ENCODE measurements at places on chromosomes 6 and 20.

GRCh38 chr6:159691133-159691962 is 1.7 kb downstream of the SOD2 start:
- DNase-seq: peak; percentile 87

DNA sequence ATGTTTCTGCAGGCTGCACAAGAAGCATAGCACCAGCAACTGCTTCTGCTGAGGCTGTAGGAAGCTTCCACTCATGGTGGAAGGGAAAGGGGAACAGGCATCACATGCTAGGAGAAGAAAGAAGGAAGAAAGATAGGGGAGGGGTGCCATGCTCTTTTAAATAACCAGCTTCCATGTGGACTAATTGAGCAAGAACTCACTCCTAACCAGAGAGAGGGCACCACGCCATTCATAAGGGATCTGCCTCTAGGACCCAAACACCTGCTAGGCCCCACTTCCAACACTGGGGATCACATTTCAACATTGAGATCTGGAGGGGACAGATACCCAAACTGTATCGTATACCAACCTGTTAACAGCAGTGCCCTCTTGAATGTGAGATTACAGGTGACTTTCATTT is 46.9 kb upstream of the ARMC2 start:
- DNase-seq: no peak

DNA sequence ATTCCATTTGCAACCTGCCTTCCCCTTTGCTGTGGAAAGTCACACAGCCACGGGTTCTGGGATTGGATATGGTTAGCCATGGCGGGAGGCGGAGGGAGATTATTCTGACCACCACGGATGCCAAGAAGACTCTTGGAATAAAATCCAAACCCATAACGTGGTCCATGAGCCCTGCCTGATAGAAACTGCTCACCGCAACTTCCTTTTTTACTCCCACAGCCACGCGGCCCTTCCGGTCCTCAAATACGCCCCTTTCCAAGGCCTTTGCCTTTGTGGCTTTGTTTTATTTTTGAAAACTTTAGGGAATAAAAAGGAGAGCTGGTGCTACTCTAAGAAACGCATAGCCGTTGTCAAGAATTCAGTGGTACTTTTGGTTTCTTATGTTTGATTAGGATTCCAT is 602.5 kb upstream of the CDH4 start:
- peak; percentile 91 for DNase-seq

DNA sequence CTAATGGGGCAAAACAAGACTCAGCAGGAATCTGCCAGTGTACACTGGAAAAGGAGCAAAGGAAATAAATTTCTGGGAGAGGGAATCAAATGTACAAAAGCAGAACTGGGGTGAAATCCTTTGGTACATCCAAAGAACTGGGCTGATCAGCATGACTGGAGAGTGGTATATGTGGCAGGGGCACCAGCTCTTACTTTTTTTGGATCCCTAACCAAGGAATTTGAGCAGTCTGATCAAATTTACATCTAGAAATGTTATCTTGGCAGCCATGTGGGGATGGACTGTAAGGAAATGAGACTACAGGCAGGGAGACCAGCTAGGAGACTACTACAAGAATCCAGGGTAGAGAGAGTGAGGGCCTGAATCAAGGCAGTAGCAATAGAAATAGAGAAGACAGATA is 1.2 kb upstream of the ZSCAN31 start:
- DNase-seq: peak; percentile 52

GRCh38 chr6:159036673-159037072 is 8.1 kb downstream of the TAGAP start:
- DNase-seq: peak; percentile 35

DNA sequence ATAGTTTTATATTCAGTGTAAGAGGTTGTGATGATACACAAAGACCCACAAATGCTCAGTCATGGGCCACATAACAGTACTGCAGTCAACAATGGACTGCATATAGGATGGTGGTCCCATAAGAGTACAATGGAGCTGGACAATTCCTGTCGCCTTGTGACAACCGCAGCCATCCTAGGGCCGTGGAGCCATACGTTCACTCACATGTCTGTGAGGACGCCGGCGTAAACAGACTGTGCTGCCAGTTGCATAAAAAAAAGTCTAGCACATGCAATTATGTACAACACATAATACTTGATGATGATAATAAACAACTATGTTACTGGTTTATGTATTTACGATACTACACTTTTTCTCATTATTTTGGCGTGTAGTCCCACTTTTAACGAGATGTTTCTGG is 30.9 kb downstream of the BFSP1 start:
- no peak for DNase-seq

DNA sequence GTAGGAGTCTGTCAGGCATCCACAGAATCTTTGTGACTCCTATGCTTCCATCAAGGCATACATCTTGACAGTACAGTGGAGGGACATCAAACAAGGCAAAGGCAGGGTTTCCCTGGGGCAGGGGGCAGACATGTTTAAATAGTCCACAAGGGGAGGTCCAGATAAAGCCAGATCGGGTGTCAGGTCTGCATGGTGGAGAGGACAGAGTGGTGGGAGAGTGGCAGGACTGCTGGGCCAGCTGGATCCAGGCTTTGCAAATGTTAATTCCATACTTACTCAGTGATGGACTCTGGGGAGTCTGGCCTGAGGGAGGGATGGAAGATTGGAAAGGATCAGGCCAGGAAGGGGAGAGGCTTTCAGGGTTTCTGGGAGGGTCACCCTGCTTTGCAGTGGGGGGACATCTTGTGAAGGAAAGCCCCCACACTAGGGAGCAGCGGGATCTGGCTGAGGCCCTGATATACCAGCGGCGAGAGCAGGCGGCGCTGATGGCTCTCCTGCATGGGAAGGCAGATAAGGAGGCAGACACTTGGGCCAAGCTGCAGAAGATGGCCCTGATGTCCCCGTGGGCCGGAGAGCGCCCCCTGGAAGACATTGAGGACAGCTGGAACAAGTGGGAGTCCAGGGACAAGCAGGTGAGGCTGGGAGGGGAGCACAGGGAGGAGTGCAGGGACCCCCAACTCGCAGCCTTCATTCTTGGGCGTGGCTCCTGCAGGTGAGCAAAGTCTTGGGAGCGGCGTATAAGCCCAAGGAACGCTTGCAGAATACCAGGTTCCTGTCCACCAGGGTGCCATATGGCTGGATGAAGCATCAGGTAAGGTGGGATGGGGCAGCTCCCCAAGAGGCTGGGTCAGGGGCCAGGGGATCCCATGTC is 44.6 kb downstream of the SUN5 start:
- DNase-seq: no peak

DNA sequence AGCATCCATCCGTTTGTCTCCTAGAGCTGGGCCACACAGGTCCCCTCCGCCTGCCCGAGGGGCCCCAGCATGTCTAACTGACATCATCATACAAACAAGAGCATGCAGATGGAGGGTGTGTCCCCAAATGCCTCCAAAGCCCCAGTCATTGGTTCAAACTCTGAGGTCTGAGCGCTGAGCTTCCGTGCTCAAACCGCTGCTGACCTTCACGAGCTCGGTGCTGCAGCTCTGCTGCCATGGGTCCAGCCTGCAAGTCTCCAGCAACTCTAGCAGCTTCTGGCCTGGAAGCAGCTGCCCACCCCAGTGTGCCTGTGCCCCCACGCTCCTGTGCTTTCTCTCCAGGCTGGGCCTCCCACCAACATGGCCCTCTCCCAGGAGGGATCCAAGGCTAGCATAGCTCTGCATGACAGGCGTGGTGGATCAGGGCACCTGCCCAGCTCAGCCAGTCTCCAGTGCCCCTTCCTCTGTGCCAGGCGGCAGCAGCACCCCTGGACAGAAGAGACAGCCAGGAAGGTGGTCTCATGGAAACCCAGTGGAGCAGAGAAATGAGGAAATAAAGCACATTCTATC is 131.6 kb upstream of the PMEPA1 start:
- DNase-seq: no peak

- DNase-seq: peak; percentile 19
Observed at GRCh38 chr6:117389227-117390057, 36.3 kb downstream of the ROS1 start.

GRCh38 chr6:129446272-129447197 is 263.4 kb downstream of the ARHGAP18 start:
- DNase-seq: no peak

DNA sequence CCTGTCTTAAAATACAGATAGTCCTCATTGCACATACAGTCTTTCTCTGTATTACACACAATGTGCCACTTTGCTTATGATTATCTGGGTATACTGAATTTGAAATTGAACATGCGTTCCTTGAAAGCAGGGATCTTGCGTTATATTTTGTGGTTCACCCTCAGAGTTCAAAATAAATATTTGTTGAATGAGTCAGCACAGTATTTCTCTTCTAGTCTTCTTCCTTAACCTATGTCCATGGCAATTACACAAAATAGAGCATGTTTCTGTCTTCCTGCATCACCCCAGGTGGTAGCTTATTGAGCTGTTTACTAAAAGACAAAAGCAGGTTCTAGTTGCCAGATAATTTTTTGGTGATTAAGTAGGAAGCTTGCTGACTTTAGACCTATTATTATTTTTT is 272.9 kb upstream of the FERMT1 start:
- peak; percentile 42 for DNase-seq

DNA sequence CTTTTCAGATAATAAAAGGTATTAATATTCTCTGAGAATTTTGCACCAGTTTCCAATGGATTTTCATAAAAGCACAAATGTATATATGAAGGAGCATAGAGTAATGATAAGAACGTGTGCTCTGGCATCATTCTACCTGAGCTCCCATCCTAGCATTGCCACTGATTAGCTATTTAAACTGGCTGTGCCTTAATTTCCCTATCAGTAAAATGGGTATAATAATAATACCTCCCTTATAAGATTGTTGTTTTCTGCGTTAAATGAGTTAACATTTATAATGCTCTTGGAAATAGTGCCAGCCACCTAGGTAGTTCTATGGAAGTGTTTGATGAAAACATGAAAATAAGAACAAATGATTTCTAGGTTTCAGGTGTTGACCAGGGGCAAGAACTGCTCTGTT is 11.2 kb downstream of the ZKSCAN3 start:
- DNase-seq: no peak

DNA sequence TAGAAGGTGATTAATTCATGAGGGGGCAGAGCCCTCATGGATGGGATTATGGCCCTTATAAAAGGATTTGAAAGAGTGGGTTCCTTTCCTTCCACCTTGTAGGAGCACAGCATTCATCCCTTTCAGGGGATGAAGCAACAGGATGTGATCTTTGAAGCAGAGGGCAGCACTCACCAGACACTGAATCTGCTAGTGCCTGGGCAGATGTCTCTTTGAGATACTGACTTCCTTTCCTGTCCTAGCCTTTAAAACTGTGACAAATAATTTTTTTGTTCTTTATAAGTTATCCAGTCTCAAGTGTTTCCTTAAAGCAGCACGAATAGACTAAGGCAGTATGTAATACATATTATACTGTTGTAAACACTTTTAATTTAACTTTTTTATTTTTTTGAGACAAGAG is 538.6 kb upstream of the RNF217 start:
- DNase-seq: no peak

DNA sequence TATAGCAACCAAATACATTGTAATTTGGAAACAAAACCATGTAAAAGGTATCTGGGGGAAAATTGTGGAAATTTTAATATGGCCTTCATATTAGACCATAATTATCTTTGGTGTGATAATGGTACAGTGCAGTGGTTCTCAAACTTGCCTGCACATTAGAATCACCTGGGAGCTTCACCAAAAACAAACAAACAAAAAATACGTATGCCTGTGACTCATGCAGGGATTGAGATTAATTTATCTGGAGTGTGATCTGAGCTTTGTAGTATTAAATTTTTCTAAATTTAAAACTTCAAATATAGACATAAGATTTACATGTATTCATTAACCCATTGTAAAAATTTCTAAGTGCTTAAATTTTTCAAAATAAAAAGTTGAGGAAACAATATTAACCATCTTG is 31.5 kb downstream of the ARHGAP18 start:
- DNase-seq: no peak

Data from NB4 (cell line).